Naive B cell (primary cell): ENCODE measurements at places on chromosomes 1 and 21. TPM values are rescaled to one million over a fixed set of nuclear protein-coding genes. Genes with fewer than 3 reads are reported as not detected.

DNA sequence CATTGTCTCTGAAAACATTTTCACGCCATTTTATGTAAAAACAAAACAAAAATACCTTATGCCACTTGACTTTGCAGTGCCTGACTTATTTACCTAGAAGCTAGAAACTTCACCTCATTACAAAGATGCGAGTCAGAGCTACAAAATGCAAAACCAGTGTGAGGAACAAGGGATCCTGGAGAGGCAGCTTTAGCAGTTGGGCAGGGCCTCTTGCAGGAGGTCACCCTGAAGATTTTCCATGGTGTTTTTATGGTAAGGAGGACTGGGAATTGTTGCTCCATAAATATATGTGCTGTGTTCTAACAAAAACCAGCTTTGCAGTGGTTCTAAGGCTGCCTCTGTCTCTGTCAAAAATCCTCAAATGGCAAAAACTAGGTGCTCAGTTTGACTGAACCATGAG, 36.4 kb upstream of the TARBP1 start:
- no peak for DNase-seq

The GSTM5 gene
- not detected for polyA plus RNA-seq

The USH2A gene
- polyA plus RNA-seq: not detected

DNA sequence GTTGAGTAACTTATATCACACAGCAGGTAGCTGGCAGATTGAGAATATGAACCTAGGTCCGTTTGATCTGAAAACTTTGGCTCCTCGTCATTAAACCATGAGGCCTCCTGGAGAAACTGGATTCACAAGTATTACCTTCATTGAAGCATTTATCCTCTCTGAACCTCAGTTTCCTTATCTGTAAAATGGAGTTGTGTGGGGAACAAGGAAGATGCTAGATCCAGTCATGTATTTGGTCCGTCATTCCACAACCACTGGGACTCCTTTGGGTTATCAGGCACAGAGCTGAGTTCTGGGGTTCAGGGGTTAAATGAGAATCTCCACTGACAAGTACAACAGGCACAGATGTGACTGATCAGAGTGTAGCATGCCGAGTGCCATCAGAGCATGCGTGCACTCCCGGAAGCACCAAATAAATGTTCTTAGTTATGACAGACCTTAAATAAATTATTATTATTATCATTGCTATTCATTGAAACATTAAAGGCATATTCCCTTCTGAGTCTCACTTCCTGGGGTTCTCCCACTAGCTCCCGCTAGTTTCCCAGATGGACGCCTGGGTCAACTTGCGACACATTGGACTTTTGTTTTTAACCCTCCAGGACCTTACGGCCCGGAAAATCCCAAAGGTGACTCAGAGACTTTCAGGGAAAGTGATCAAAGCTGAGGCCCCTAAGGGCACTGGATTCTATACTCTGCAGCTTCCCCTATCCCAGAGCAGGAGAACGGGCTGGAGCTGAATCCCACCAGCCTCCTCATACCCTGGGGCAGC, 130.6 kb downstream of the PLPP3 start:
- no peak for DNase-seq

The UTS2 gene
- not detected for polyA plus RNA-seq

DNA sequence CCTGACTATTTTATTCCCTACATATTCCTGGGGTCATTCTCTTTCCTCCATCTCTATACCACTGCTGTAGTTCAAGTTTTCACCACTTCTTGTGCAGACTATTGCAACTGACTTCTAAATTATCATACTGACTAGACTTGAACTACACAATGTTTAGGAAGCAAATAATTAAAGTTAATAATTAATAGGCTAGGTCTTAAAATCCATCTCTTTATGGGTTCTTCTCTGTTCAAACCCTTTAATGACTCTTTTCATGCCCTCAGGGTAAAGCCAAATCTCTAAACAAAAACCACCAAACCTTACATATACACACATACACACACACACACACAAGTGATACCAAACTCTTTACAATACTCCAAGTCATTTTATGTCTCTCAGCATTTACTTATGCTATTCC, 22.3 kb upstream of the MOB3C start:
- DNase-seq: no peak

The VASH2 gene
- polyA plus RNA-seq: 0.51 TPM

DNA sequence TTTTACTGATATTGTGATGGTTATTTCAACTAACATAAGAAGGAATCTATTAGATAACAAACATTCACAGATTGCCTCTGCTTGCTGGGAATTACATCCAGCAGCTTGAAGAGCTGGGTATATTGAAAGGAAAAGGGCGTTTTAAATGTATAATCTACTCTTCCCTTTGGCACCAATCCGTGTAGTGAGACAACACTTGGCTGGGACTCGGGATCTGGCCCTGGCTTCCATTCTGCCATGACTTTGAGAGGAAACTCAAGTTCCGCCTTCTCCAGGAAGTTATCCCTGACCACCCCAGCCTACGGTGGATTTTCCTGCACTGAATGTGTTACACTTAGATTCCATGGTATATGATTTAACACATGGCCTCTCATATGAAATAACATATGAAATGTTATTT, 86.9 kb upstream of the UBE2U start:
- DNase-seq: no peak

GRCh38 chr1:152654110-152654509, 9.1 kb upstream of the LCE2D start:
- no peak for DNase-seq
